Muscle of leg (tissue), 16 donors: ENCODE measurements at places on chromosomes 6 and 20. TPM values are rescaled to one million over a fixed set of nuclear protein-coding genes. Genes with fewer than 3 reads are reported as not detected.

DNA sequence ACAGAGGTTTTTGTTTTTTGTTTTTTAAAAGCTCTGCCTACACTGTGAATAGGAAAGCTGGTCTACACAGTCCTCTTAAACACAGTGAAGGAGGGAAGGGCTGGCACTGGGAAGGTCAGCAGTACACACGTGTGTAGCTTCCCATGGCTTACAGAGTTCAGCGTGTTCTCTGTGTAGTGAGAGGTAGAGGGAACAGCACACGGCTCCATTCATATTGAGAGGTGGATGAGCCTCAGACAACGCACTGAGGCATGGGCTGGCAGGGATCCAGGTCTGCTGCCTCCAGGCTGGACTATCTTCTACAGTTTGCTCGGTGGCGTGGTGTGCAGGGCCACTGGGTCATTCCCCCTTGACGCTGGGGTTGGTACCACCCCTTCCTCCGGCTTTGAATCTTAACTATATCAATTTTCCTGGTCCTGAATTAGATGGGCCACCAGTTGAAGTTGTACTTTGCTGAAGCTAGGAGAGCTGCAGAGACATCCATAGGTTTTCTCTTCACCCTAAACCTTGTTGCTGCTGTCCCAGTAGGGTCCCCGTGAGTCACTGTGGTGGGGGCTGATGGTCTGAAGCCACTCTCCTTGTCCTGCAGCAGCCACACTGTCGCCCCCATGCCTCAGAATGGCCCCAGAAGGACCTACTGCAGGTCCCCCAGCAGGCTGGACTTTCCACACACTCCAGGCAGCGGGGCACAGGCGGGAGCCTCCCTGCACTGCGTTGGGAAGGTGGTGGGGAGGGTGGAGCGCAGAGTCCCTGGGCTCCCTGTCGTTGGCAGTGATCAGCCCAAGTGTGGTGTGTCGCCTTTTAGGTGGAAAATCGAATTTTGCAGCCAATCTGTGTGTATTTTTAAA is 2.0 kb downstream of the ARFGAP1 start:
- no peak overlapping the region for H3K27ac ChIP-seq
- peaks cover 30% of the 10 kb centered on the region for H3K4me1 ChIP-seq
- peaks cover 44% of the 10 kb centered on the region for H3K36me3 ChIP-seq

- H3K27me3 ChIP-seq: no peaks in the 10 kb centered on the region
- no peak overlapping the region for H3K4me3 ChIP-seq
- no peak overlapping the region for H3K27ac ChIP-seq
Observed at GRCh38 chr6:139486476-139486799, 112.0 kb upstream of the CITED2 start.

DNA sequence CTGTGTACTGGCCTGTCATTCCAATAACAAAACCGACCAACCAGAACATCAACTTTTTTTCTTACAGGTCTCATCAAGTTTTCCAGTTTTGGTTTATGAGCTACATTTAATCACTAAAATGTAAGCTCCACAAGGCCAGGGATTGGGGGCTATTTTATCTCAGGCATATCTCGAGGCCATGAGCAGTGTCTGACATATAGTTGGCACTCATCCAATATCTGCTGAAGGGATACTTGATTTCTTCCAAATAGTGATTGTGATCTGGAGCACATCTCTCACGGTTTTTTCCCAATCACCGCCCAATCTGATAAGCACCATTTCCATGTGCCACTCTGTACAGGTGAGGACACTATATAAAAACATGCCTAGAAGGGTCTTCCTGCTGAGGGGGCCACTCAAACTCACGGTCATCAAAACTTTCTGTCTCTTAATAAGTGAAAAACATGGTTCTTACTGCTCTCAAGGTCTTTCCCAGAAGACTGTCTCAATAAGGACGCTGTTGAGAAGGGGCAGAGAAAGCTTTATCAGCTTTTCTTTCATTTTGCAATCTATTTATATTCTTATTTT is 65.5 kb downstream of the MAN1A1 start:
- H3K4me1 ChIP-seq: no peaks in the 10 kb centered on the region
- no peak overlapping the region for H3K27ac ChIP-seq
- no peak overlapping the region for H3K4me3 ChIP-seq
- H3K27me3 ChIP-seq: no peaks in the 10 kb centered on the region
- H3K36me3 ChIP-seq: peaks cover 3% of the 10 kb centered on the region

DNA sequence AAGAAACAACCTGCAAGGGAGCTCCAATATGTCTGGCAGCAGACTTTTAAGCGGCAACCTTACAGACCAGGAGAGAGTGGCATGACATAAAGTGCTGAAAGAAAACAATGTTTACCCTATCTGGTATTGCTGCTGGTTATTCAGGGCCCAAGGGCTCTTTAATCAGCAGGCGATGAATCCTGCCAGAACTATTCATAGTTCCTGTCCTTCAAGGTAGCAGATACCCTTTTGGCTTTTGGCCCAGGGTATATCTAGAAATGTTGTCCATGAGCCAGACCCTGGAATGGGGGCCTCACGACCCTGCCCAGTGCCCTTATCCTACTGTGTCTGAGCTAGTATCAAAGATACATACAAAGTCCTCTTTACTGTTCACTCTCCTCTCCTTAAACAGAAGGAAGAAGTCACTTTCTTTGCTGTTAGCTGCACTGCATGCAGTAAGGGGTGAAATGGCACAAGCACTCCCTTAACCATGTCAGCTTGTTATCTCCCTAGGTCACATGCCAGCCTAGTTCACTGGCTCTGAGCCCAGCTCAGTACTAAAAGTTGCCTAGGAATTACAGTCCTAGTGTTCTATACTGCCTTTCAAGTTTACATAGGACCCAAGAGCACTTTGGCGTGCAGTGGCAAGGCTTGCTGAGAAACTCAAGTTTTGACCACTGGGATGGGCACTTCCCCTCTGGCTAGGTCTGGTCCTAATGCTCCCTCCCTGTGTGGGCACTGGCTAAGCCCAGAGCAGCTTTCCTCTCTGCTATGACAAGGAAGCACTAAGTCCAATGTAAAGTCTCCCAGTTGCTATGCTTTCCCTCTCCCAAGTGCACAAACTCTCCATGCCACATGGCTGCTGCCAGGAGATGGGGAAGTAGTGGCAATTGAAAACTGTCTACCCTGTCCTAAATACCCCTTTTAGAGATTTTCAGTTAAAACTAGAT is 122.0 kb downstream of the HTR1B start:
- H3K36me3 ChIP-seq: no peaks in the 10 kb centered on the region
- no peaks in the 10 kb centered on the region for H3K4me1 ChIP-seq

- H3K27me3 ChIP-seq: no peaks in the 10 kb centered on the region
- H3K27ac ChIP-seq: no peak overlapping the region
- no peak overlapping the region for H3K4me3 ChIP-seq
- H3K36me3 ChIP-seq: no peaks in the 10 kb centered on the region
- DNase-seq: no peak
Observed at GRCh38 chr6:108755257-108756240, 92.7 kb upstream of the ARMC2 start.

DNA sequence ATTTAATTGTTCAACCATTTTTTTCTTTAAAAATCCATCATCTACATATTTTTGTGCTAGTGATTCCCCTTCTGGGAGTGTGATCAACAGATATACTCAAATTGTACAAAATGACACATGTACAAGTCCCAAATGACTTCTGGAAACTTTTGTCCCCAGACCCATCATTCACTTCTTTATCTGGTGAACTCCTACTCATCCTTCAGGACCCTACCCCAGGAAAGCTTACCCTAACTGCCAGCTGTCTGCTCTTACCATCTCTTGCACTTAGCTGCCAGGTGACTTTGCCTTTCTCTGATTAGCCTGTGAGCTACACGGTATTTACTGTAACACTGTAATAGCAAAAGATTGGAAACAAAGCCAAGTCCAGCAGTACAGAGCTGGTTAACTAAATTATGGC is 55.3 kb downstream of the JPH2 start:
- H3K27ac ChIP-seq: no peak overlapping the region
- no peaks in the 10 kb centered on the region for H3K27me3 ChIP-seq
- H3K4me1 ChIP-seq: peaks cover 16% of the 10 kb centered on the region

GRCh38 chr6:42370323-42370985 is 81.3 kb downstream of the TRERF1 start:
- peaks cover 8% of the 10 kb centered on the region for H3K4me1 ChIP-seq
- no peak overlapping the region for H3K4me3 ChIP-seq
- no peaks in the 10 kb centered on the region for H3K27me3 ChIP-seq
- DNase-seq: no peak
- no peak overlapping the region for H3K27ac ChIP-seq
- no peaks in the 10 kb centered on the region for H3K36me3 ChIP-seq

DNA sequence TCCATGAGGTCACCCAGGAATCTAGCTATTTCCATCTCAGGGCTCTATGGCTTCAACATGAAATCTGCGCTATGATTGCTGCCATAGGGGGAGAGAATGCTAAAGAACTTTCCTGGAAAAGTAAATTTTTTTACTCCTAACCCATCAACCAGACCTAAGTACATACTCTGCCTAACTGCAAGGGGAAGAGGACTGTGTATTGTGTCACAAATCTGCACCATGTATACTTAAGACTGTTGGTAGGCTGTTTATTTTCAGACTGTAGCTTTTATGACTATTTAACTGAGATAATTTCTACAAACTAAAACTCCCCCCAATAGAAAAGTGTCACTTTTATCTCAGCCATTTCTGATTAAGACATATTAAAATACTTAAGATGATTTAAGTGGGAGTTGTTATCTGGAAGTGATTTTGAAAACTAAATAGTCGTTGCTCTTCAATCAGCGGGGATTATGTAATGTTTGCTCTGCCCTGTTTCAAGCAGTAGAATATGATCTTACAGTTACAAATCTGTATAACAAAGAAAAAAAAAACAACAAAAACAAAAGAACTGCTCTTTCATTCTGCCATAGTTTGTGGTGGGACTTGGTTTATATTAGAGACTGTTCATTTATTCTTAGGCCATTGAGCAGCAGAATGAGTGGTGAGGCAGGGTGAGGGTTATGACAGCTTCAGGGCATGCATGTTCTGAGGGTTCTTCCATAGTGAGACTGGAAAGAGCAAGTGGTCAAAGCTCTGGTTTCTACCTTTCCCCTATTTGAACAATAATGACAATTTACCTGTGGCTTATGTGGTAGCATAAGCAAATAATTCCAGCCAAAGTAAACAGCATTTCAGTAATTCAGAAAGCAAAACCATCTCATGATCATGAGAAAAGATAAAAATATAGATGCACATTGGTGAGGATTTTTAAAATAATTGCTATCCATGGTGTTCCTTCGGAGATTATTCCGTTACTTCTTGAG is 126.3 kb upstream of the CEP162 start:
- H3K27ac ChIP-seq: no peak overlapping the region
- H3K4me3 ChIP-seq: no peak overlapping the region
- no peaks in the 10 kb centered on the region for H3K36me3 ChIP-seq

DNA sequence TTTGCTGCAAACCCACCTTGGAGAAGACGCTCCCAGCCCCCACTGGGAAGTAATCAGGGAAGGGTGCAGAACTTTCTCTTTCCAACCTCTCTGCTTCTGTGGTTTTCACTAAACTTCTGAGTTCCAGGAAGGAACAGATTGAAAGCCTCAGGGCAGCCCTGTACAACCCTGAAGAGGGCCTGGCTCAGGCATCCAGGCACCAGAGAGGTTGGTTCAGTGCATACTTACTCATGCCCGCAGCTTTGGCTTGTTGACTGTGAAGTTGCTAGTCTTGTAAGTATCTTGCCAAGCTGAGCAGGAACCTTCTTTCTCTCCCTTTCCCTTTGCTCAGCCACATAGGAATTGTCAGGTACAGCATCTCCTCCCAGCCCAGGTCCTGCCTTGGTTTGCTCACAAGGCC is 272.2 kb upstream of the FOXQ1 start:
- no peak overlapping the region for H3K4me3 ChIP-seq
- H3K27me3 ChIP-seq: peaks cover 9% of the 10 kb centered on the region
- DNase-seq: no peak
- no peak overlapping the region for H3K27ac ChIP-seq

DNA sequence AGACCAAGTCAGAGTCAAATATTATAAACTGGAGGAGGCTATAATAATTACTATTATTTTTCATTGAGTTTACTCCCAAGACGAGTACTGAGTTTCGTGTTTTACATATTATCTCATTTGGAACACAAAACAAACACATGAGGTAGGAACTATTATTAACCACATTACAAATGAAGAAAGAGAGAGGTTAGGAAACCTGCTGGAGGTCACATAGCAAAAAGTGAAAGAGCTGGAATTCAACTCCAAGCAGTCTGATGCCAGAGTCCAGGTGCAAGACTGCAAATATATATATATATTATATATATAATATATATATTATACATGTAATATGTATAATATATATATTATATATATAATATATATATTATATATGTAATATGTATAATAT is 7.3 kb downstream of the RNF24 start:
- no peaks in the 10 kb centered on the region for H3K27me3 ChIP-seq
- H3K36me3 ChIP-seq: peaks cover 2% of the 10 kb centered on the region
- H3K27ac ChIP-seq: no peak overlapping the region

DNA sequence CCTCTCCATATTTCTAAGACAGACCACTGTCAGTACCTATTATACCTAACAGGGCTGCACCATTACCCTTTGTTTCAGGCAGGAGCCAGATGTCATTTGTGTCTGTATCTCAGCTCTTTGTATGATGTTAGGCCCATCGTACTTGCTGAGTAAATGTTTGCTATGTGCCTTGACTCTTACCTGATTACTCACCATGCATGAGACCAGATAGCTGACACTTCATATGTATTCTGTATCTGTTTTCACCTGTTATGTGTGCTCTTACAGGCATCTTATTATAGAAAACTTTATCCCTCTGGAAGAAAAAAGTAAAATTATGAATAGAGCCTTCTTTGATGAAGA is 31.7 kb upstream of the ASXL1 start:
- no peaks in the 10 kb centered on the region for H3K27me3 ChIP-seq
- no peak overlapping the region for H3K4me3 ChIP-seq
- no peak overlapping the region for H3K27ac ChIP-seq
- no peaks in the 10 kb centered on the region for H3K4me1 ChIP-seq
- no peak for DNase-seq
- peaks cover 30% of the 10 kb centered on the region for H3K36me3 ChIP-seq

The TAAR8 gene
- not detected for total RNA-seq

The MUC22 gene
- total RNA-seq: not detected

The GHRH gene
- not detected for total RNA-seq

The CD40 gene
- 6.0 TPM for total RNA-seq

The CEP57L1 gene
- 30.9 TPM for total RNA-seq
